Anterior cingulate cortex (tissue), 58 donors: ENCODE measurements at places on chromosomes 1 and 21.

- no peak for DNase-seq
Observed at GRCh38 chr1:65357291-65357960, 48.1 kb downstream of the DNAJC6 start.

GRCh38 chr1:83813576-83813975 lies 185.4 kb downstream of the TTLL7 start:
- DNase-seq: no peak

GRCh38 chr1:108041360-108042142 lies 76.6 kb upstream of the VAV3 start:
- no peak for DNase-seq

GRCh38 chr21:35208104-35208503 lies 159.0 kb upstream of the RUNX1 start:
- no peak for DNase-seq

GRCh38 chr1:11767922-11768704 lies 6.1 kb downstream of the C1orf167 start:
- no peak for DNase-seq

DNA sequence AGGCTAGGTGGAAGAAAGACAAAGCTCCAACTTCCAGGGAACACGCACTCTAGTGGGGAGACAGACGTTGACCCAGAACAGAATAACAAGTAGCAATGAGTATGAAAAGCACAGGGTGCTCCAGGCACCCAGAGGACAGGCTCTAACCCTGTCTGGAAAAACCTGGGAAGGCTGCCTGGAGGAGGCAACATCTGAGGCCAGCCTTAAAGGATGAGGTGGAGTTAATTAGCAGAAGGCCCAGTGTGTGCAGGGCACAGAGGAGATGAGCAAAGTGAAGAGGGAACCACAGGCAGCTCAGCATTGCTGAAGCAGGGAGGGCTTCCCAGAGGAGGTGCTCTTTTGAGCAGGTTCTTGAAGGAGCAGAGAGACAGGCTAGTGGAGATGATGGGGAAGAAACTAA lies 126.7 kb upstream of the KLHDC7A start:
- no peak for DNase-seq

DNA sequence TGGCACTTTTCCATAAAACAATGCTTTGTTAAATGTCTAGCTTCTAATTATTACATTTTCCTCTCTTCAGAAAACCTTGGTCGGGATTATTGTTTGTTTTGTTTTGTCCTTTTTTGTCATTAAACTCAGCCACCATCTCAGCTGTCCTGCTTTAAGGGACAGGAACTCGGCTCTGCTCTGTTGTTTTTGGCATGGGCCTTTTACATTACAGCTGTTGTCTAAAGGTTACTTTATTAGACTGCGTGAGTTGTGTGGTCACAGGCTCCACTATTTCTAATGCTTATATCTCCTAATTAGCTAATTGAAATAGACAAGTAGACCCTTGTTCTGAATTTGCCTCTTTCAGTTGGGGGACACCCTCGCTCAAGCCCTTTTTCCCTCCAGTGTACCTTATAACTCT lies 1.6 kb downstream of the PALMD start:
- DNase-seq: no peak

DNA sequence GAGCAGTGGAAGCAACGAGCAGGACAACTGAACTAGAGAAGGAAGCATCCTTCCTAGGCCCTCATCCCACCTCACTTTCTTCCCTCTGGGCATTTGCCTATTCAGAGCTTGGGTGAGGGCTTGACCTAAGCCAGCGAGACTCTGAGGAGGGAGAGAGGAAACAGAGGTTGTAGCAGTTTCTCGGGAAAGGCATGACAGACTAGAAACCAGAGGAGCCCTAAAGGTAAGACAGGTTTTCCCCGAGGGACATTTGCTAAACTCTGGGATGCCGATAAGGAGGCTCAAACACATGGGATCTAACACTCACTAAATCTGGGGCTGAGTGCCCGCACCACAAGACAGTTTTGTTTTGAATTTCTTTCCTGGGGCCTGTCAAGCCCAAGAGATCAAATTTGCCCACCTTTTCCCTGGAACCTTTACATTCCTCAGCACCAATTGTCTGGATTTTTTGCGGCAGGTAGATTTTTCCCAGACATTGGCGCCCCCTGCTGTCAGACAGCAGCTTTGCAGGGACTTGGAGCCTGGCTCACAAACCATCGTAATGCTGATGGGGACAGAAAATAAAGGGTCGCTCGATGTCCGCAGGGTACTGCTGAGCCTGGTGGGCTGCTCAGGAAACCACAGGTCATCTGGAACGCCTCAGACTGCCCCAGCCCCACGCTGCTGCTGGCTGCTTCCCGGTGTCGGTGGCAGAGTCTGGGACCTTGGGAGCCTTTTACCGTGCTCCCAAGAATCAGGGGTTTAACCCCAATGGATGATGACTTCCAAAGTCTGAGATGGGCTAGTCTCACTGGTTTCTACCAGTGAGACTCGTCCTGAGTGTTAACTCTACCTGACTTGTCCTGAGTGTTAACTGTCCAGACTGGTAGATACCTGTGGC lies 23.4 kb upstream of the TSPAN2 start:
- DNase-seq: no peak

DNA sequence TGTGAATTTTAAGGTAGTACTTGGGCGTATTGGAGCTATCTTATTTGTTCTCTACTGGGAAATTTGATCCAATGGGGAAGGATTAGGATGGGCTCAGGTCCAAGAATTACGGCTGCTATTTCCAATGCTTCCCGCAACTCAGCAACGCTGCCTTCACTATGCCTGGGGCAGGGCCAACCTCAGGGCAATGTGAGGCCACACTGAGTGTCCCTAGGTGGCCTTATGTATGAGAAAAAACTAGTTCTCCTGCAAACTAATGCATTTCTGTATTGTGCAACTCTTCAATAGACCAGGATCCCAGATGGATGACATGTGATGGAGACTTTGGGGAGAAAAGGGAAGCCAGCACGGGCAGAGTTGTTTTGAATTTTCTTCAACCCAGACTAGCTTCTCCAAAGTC lies 168.1 kb downstream of the DUSP10 start:
- no peak for DNase-seq

- no peak for DNase-seq
Observed at GRCh38 chr1:174206148-174206836, 47.0 kb downstream of the RABGAP1L start.

- peak; percentile 31 for DNase-seq
Observed at GRCh38 chr1:151024540-151025146, 11.7 kb upstream of the BNIPL start.

- no peak for DNase-seq
Observed at GRCh38 chr1:198823626-198824025, 184.8 kb downstream of the PTPRC start.

GRCh38 chr1:153617663-153618062 lies 1.5 kb upstream of the S100A14 start:
- DNase-seq: no peak
